ENCODE measurements at places on chromosomes 12 and 14. TPM values are rescaled to one million over a fixed set of nuclear protein-coding genes. Genes with fewer than 3 reads are reported as not detected.

DNA sequence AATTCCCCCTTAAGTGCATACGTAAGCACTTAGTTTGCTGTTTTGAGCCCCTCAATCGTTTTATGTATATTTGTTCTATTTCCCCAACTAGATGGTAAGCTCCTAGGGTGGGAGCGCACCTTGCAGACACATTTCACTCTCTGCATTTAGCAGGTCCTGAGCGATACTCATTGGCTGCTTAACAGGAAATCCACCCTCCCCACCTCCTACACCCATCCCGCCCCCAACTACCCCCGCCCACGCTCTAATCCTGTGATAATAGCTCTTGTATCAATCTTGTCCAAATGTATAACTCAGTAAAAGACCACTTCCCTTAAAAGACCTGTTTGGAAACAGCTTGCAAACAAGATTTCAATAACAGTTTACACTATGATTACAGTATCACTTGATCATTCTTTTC is 8.1 kb downstream of the LPAR5 start:
- ATAC-seq: no peak

DNA sequence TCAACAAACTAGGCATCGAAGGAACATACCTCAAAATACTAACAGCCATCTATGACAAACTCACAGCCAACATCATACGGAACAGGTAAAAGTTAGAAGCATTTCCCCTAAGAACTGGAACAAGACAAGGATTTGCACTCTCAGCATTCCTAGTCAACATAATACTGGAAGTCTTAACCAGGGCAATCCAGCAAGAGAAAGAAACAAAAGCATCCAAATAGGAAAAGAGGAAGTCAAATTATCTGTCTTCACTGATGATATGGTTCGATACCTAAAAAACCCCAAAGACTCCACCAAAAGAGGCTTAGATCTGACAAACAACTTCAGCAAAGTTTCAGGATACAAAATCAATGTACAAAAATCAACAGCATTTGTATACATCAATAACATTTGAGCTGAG is 32.5 kb downstream of the CCDC38 start:
- no peak for ATAC-seq

GRCh38 chr14:93040982-93041381 is 74.7 kb downstream of the ITPK1 start:
- no peak for ATAC-seq

DNA sequence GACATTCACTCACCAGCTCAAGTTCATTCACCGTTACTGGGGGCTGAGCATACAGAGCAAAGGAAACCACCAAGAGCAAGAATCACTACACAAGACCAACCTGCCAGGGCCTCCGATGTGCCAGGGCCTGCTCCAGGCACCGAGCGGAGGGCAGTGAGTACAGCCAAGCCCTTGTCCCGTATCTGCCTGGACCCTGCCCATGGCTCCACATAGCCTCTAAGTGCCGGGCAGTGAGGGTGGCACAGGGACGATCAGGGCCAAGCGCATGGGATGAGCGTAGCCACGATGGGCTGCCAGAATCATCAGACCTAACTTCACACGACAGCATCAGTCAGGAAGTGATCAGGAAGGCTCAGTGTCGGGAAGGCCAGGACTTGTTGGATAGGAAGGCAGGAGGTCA is 199.6 kb downstream of the BCL11B start:
- no peak for ATAC-seq

DNA sequence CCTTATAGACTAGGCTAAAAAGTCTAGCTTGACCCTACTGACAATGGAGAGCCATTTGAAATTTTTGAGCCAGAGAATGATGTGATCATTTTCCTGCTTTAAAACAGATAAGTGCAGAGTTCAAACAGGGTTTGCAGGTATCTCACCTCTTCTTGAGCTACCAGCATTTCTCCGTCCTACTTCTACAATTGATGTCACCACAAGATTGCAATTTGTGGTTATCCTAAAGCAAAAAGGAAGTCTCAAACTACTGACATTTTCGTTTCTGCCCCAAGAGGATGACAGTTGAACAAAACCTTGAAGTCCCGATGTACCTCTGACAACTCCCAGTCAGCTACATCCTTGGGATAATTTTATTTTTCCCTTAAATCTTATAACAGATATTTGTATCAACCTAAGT is 86.7 kb downstream of the PTGER2 start:
- ATAC-seq: no peak

GRCh38 chr12:85191-85666 is 18.7 kb downstream of the IQSEC3 start:
- ATAC-seq: no peak

GRCh38 chr12:11497995-11498394 is 102.6 kb upstream of the PRB2 start:
- ATAC-seq: no peak

Gene KRT82
- total RNA-seq: not detected

- no peak for ATAC-seq
Measured at GRCh38 chr12:120457133-120457532, 10.9 kb downstream of the GATC start.

Data from gastroesophageal sphincter (tissue), 4 donors.